ENCODE measurements at places on chromosomes 5 and 9.

- no peak for DNase-seq
Observed at GRCh38 chr5:14109041-14109747, 33.9 kb upstream of the TRIO start.

GRCh38 chr9:136944212-136944518, 373 bp downstream of the FBXW5 start:
- DNase-seq = no peak

GRCh38 chr9:28413471-28413870, 840.2 kb upstream of the C9orf72 start:
- DNase-seq = no peak

DNA sequence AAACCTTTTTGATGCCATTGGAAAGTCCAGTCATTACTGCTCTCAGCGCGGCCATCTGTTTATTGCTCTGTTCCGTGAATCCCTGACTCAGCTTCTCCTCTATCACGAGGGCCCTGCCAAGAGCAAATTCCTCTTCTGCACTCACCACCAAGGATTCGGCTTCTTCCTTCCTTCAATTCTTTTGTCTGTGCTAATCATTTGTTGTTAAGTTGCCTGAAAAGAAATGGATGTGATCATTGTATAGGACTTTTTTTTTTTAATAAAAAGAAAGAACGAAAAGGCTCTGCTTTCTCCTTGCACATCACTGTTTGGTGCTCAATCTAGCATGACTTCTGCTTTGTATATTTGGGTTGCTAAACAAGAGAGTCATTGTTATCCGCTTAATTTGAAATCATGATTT, 128.7 kb upstream of the PIK3R1 start:
- DNase-seq = no peak

- DNase-seq = no peak
Observed at GRCh38 chr9:29212397-29213387, 1639.4 kb upstream of the C9orf72 start.

DNA sequence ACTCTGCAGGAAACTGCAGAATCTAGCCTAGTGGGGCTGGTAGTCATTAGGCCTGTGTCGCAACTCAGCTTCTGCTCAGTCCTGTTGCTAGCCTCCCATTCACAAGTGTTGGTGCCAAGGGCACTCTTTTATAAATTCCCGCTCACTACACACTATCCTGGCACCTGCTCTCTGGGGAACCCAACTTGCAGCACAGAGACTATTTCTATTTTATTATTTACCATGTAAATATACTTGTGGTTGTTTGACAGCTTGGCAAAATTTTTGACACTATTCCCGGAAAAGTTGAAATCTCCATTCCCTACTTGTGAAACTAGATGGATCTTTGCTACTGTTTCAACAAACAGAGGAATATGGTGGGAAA, 20.4 kb upstream of the SMC2 start:
- DNase-seq = no peak

- DNase-seq = no peak
Observed at GRCh38 chr9:13568841-13569601, 289.5 kb upstream of the MPDZ start.

DNA sequence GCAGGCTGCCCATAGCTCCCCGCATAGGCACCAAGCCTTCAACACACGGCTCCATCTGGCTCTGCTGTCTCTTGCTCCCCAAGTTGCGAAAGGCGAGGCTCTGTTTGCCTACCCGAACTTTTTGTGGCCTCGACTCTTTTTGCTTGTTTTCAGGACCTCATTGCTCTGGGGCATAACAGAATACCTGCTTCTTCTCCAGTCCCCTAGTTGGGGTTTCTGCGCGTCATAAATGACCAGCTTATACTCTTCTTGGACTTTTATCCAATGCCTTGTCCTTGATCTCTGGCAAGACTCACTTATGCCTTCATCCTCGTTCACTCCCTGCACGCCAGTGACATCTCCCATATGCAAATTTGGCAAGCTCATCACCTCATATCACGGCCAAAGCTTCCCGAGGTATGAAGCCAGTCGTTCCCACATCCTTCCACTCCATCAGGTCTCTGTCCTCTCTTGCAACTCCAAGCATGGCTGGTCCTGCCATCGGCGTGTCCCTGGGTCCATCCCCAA, 238.8 kb upstream of the ADAMTS16 start:
- DNase-seq = no peak

GRCh38 chr5:90056911-90057705, 352.4 kb downstream of the CETN3 start:
- no peak for DNase-seq

DNA sequence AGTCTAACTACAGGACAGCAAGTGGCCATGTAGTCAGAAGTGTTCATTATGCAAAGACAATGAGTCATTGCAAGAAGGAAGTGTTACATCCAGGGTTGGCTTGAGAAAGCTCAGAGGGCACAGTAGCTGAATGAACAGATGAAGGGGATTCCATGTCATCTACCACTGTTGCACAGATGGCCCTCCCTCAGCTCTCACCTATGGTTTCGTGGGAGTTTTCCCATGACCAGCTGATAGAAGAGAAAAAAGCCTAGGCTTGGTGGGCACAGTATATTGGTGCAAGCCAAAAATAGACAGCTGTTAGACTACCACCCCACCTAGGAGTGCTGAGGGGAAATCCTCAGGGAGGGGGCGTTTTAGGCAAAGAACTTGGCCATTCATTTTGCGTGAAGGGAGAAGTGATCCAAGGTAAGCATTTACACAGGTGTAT, 217.0 kb downstream of the DMRT2 start:
- no peak for DNase-seq

DNA sequence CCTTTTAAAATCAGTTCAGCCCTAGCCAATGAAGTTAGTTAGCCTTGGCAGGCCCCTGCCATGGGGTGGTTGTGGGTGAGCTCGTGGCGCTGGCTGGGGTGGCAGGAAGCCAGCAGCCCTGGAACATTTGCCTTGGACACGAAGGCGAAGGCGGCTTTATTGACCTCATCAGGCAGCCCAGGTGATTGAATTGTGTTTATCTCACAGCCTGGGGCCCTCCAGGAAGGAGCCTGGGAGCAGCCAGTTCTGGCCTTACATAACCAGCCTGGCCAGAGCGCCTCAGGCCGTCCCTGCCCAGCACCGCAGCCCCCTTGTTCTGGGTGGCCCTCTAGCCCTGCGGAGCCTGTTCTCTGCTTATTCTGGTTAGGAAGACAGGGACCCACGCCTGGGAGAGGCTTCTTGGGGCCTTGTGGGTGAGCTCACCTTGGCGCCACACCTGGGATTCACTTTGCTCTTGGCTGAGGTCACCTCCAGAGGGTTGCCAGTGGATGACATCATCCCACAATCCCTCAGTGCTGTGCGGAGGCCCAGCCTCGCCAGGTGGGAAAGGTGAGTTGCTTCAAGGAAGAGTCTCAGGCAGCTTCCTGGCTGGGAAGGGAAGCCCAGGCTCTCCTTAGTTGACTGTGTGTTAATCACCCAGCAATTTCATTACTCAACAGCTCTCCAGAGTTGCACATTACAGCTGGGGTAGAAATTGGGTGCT, 54.4 kb upstream of the RPL26L1 start:
- DNase-seq = no peak

DNA sequence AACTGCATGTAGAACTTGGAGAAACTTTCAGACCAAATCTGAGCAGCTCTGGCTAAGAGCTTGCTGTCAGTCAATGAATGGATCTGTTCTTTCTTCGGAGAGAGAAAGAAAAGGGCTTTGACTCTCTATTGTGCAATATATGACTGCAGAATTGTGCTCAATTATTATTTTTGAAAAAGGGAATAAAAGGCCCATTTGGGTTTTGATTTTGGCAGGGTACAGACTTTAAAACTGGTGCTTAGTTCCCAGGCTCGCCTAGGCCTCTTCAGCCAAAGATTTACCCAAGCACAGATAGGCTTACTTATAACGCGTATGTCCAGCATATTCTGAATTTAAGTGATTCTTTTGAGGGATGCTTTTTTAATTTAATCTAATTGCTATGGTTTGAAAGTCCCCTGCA, 59.3 kb downstream of the RETREG1 start:
- DNase-seq = no peak

- DNase-seq = no peak
Observed at GRCh38 chr9:104948277-104948676, 20.3 kb upstream of the ABCA1 start.

GRCh38 chr5:91219091-91219802, 163.9 kb downstream of the ARRDC3 start:
- no peak for DNase-seq

GRCh38 chr9:116572095-116572748, 114.9 kb upstream of the TRIM32 start:
- no peak for DNase-seq

- DNase-seq = no peak
Observed at GRCh38 chr5:96177303-96177869, 215.7 kb upstream of the ELL2 start.

DNA sequence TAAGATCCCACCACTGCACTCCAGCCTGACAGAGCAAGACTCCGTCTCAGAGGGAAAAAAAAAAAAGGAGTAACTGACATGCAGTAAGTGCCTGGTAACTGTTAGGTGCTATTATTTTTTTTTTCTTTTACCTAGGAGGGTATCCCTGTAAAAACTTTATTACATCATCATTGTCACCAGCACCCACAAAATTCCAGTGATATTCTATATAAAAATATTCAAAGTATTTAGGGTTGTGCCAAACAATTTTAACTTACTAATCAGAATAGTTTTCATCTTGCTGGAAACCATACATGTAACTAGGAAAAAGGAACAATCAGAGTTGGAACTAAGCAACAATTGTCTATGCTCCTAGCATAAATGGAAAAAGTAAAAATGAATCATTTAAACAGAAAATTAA, 112.4 kb downstream of the SSBP2 start:
- DNase-seq = no peak

GRCh38 chr9:124290053-124290591, 32.4 kb downstream of the NEK6 start:
- DNase-seq = no peak

GRCh38 chr9:36503172-36504088, 69.3 kb upstream of the MELK start:
- DNase-seq = no peak

- DNase-seq = no peak
Observed at GRCh38 chr5:115480271-115480670, 64.3 kb downstream of the FEM1C start.

- DNase-seq = no peak
Observed at GRCh38 chr5:124236361-124237205, 509.9 kb downstream of the ZNF608 start.

DNA sequence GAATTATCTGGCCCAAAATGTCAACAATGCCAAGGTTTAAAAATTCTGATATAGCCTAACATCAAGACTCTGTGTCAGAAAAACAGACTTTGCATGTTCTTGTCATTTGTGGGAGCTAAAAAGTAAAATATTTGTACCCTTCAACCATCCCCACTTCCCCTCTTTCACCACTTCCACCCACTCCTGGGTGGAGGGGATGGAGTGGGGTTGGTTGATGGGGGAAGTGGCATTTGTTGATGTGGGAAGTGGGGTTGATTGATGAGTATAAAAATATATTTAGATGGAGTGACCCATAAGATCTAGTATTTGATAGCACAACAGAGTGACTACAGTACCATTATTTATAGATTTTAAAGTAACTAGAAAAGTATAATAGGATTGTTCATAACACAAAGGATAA, 55.0 kb upstream of the C9orf72 start:
- DNase-seq = no peak

- no peak for DNase-seq
Observed at GRCh38 chr5:169950333-169950732, 30.0 kb downstream of the INSYN2B start.

- DNase-seq = no peak
Observed at GRCh38 chr5:73126381-73126780, 6.0 kb downstream of the TMEM171 start.

GRCh38 chr5:94467954-94468930, 150.2 kb downstream of the KIAA0825 start:
- DNase-seq = no peak

GRCh38 chr5:3596857-3597166, 1.2 kb downstream of the IRX1 start:
- no peak for DNase-seq

DNA sequence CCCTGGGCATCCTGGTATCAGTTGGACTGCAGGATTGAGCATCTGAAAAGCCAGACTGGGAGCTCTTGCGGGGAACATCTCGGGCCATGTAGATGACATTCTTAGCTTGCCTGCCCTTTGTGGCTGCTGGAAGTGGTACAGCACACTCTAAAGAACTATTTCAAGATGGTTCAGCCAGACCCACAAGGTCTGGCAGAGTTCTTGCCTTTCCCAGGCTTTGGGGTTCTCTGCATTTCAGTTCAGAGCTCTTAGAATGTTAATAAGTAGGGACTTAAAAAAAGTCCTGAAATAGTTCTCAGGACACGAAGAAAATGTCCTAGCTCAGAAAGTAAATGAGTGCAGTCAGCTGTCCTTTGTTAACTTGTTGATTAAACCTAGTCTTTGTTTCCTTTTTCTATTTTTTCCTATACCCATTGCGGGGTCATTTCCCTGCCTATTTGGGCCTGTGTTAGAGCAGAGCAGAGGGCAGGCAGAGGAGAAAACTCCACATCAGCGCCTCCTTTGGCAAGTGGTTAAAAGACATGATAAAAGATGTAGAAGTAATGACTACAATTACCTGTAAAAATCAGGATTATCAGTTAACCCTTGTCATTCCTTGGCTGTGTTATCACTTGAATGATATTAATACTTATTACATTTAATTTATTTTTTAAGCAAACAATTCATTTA, 291.5 kb downstream of the ZSWIM6 start:
- no peak for DNase-seq

- DNase-seq = no peak
Observed at GRCh38 chr5:91361055-91361701, 21.9 kb downstream of the ARRDC3 start.

- no peak for DNase-seq
Observed at GRCh38 chr9:114607671-114608524, 3.2 kb upstream of the TMEM268 start.

DNA sequence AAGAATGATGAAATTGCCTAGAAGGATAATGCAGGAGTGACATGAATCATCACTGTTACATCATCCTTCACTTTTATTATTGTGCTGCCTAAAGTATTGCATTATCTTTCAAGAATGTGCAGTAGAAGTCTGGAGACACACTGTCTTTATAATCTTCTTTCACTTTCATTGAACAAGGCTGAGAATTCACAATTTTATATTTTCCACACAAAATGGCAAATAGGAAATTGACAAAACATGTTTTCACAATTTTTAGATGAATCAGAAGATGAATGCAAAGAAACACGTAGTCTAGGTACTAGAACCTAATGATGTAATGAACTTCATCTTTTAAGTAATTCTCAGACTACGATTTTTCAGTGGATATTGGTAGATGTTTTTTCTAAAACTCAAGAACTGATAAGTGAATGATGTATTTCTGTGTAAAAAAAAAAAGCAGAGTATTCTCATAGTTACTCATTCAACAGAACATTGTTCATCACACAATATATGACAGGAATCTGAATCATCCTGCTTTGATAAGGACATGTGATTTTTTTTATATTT, 131.5 kb upstream of the GRHPR start:
- no peak for DNase-seq

GRCh38 chr9:110131499-110131898, 76.5 kb downstream of the C9orf152 start:
- DNase-seq = no peak

- no peak for DNase-seq
Observed at GRCh38 chr9:14906000-14906399, 4.2 kb downstream of the FREM1 start.

Data from cortex of kidney (tissue), 1 donor.